Myometrial cell (primary cell): ENCODE measurements at places on chromosomes 16 and 17. TPM values are rescaled to one million over a fixed set of nuclear protein-coding genes. Genes with fewer than 3 reads are reported as not detected.

HOXB7 gene
- total RNA-seq = 7.1 and 7.8 TPM in 2 replicates

STRADA gene
- 22.5 and 32.9 TPM in 2 replicates for total RNA-seq

PRRT2 gene
- total RNA-seq = not detected in 2 replicates

SMIM36 gene
- total RNA-seq = not detected in 2 replicates

C17orf113 gene
- under 0.01 TPM in 2 replicates for total RNA-seq

RNF112 gene
- 3.0 and 4.3 TPM in 2 replicates for total RNA-seq
